DMS 273 treated with DMSO at 0.1 percent for 48 hours (cell line): ENCODE measurements at places on chromosomes 13 and 19.

DNA sequence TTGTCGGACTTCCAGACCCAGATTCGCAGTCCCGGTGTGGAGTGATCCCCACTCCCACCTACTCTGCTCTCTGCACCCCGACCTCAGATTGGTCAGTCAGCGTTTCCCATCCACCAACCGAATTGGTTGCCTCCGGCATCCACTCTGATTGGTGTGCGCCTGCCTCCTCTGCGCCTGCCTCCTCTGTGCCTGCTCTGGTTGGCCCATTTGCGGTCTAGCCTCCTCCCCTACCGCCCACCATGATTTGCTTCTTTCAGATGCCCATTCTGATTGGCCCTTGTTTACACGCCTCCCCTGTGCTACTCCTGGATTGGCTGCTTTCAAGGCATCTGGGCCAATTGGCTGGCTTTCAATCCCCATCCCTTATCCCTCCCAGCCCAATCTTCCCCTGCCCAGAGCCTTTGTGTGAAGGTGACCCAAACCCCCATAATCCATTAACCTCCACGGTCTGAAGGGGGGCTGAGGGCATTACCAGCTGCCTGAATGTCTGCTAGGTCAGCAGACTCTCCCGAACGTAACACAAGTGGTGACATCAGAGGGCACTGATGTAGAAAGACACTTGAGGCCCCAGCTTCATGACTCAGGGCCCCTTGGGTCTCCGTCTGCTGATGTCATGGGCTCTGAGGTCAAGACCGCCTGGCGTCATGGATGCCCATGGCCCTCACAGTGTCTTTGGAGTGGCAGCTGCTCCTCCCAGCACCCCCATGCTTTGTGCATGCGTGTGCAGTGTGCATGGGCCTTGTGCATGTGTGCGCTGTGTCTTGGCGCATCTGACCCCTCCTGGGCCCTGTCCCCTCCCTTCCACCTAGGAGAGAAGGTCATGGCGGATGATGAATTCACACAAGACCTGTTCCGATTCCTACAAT lies 80.4 kb downstream of the MAP4K1 start:
- no peak for DNase-seq

- DNase-seq: peak; percentile 55
Observed at GRCh38 chr19:38731654-38732301, 12.5 kb downstream of the CAPN12 start.

DNA sequence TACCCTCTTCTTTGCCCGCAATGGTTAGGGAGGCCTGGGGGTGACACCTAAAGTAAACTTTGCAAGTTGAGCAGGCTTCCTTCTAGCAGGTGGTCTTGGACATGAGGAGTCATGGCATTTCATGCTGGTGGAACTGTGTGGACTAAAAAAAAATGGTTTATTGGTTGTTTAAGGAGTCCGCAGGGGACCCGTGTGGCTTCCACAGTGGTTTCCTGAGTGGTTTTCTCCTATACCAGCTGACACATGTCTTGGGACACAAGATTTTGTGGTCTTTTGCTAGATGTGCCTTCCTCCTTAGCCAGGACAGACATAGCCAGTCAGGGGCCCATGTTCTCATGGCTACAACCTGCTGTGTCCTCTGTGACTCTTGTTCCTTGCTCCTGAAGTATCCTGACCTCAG lies 1.5 kb downstream of the ZNF543 start:
- no peak for DNase-seq

DNA sequence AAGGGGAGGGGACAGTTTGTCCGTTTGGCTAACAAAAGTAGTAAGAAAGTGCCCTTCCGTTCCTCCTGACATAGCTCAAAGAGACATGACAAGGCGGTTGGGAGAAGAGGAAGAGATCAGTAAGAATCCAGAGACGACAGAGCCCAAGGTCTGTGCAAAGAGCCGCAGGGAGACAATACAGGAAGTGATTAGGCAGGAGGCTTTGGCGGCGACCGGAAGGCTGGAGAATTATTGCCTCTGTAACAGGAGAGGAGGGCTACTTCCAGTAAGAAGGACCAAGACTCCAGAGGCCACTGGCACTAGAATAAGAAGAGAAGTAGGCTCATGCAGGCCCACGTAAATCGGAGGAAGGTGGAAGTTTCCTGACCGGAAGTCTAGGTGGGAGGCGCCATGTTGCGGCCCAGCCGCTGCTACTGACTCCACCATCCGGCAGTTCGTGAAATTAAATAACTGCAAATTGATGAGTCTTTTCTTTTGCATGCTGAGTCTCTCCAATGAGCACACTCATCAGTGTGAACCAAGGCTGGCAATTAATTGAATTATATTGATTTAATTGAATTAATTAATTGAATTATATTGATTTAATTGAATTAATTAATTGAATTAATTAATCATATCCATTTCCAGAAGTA lies 9.9 kb downstream of the RFX2 start:
- DNase-seq: no peak

DNA sequence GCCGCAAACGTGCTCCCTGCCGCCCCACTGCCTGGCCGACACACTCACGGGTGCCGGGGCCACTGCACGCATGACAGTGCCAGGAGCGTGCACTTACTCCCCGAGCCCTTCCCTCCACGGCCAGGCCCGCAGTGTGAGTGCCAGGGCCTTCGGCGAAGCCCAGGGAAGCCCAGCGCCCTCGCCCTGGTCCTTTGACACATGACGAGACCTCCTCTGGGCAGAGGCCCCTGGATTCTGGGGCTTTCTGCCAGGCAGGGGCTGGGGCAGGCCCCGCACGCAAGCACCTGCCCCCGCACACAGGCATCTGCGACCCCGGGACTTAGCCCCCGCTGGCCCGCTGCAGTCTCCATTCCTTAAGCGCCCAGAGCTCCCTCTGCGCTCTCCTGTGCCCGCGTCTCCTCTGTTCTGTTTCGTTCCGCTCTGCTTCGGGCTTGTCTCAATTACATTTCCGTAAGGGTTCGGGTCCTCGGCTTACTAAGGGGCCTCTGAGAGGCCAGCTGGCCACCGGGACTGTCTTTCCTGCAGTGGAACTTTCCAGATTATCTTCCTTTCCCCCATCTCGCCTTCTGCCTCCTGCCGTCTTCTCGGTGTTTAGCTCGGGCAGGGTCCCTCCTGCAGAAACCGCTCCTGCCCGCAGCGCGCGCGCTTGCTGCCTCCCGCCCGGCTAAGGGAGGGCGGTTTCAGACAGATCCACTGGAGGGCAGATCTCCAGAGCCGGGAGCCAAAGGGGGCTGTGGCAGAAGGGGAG lies 98.8 kb downstream of the ING1 start:
- DNase-seq: no peak

DNA sequence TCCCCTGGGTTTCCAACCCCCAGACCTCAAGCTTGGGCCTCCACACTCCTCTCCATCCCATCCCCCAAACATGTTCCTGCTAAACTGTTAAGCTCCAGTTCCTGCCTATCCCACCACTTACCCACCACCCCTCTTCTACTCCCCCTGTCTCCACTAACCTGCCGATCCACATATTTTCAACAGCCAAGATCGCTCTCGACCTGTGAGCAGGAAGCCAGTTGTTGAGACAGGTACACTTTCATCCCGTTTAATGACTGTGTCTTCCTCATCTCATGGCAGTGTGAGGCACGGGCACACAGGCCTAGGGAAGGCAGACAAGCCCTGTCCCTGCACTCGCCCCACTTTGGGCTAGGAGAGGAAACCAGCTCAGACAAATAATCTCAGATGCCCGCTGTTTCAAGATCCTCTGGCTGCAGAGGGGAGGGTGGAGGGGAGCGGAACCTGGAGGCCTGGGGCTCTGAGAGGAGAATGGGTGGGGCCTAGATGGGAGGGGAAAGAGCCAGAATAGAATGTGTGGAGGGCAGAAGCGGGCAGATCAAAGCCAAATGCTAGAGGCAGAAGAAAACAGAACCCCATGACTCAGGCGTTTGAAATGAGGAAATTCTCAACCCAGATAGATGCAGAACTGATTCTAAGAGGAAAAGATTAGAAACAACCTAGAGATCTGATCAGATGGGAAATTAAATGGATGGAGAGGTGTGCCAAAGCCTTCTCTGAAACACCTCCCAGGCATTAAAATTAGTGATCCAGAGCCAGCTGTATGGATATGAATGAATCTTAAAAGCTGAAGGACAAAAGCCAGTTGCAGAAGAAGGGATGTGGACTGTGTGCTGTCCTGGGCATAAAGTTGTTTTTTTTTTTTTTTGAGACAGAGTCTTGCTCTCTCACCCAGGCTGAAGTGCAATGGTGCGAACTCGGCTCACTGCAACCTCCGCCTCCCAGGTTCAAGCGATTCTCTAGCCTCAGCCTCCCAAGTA lies 16.9 kb upstream of the CYP2S1 start:
- DNase-seq: no peak

GRCh38 chr13:50080203-50080910 lies 65.1 kb downstream of the KCNRG start:
- DNase-seq: no peak

DNA sequence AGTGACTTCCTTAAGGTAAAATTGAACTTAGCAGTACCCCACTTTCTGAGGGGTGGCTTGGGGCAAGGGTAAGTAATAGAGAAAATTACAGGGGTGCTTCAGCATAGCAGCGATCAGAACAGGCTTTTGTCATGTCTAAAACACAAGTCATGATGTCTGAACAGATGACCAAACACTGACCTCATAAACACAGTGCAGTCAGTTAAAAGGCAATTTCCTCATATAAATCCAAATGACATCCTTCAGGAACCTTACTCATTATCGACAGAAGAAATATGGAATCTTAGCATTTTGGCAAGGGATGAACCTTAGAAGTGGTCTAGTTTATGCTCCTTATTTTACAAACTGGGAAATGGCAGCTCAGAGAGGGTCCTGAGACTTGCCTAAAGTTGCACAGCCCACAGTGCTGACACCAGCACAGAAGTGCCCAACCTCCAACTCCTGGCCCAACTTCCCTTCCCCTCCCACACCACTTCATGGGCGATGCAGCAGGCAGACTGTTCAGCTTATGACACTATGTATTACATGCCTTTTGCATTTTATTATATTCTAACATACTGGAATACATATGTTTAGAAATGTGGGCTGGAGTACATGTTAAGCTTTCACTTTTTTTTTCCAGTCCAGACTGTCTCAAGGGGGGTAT lies 3.6 kb downstream of the GJA3 start:
- no peak for DNase-seq

DNA sequence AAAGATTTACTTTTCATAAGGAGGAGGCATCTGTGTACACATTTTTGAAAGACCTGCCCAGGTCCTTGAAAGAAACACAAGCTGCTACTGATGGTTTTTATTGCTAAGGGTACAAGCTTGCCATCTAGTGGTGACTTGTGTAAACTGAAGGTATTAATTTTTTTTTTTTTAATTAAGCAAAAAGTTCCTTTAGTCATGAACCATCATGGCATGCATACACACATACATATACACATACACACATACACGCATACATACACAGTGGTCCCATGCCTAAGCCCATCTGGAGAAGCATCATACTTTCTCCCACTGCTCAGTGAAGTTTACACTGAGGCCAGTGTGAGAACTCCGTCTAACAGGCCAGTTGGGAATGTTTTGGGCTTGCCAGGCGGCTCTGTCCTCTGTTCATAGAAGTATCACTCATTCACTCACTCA lies 312.5 kb downstream of the DCLK1 start:
- DNase-seq: no peak

GRCh38 chr19:56566904-56567273 lies 379 bp upstream of the ZNF470 start:
- peak; percentile 13 for DNase-seq

- no peak for DNase-seq
Observed at GRCh38 chr19:32349724-32350470, 4.5 kb downstream of the ZNF507 start.

- DNase-seq: no peak
Observed at GRCh38 chr13:72342364-72342763, 385.1 kb downstream of the MZT1 start.

DNA sequence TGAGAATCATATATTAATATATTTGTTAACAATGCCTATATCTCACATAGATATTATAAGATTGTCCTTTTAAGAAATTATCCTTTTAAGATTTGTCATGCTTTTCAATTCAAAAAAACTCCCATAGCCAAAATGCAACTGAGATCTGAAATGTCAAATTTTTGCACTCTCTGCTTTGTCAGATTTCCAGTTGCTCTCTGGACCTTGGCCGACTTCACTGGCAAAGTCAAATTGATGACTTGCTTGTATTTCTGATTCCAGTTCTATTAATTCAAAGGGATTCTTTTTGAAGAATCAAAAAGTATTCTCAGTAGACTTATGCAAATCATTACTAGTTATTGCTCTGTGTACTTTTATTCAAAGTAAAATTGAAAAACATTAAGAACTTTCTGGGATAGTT lies 101.2 kb upstream of the SCEL start:
- no peak for DNase-seq

DNA sequence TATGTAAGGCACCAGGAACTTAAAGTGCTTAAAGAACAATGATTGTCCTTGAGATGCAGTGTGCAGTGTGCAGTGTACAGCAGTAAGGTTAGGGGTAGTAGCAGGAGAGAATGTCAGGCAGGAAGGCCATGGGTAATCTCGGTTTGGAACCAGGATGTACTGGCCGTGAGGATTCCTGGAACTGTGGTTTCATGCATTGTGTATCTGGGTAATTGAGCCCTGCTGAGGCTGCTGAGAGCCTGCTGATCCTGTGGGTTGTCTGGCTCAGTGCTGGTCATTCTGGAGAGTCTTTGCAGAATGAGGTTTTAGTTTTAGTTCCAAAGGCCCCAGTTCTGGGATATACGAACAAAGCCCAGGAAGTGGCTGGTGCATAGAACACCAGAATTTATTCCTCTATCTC lies 71.0 kb downstream of the ZNF568 start:
- no peak for DNase-seq

GRCh38 chr19:30978639-30979038 lies 370.6 kb downstream of the TSHZ3 start:
- DNase-seq: no peak

DNA sequence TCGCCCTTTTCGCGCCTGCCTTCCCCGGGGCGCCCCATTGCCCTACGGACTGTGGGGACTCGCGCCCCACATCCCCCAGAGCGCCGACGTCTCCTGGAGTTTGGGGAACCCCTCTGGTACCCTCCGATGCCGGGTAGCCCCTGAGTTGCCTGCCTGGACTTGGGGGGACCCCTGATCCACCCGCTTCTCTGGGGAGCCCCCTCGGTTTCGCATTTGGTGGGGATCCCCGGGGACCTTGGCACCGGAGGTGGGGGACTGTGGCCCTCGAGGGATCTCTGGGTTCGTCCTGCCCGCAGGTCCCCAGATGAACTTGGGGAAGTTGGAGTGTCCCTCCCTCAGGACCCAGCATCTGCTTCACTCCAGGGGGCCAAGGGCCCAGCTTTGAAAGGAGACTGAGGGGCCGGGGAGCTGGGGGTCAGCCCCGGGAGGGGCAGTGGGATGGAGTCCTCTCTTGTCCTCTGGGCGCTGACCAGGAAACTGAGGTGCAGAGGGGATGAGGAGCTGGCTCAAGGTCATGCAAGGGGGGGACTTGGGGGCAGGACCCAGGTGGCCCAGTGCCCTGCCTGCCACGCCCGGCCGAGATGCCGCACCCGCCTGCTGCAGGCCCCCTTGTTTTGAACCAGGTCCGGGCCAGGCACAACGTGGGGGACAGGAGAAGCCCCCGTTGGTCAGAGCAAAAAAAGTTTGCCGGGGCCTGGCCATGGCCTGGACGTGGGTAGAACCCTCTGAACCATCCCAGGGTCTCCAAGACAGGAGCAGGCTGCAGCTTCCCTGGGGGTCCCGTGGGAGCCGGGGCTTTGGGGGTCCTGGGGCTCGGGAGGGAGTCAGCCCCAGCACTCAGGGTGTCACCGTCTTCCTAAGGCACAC lies 1.0 kb downstream of the EFNA2 start:
- DNase-seq: no peak

GRCh38 chr13:62997696-62998095 lies 1582.0 kb upstream of the PCDH20 start:
- no peak for DNase-seq

- DNase-seq: no peak
Observed at GRCh38 chr13:99994638-99995020, 13.0 kb downstream of the ZIC2 start.

GRCh38 chr19:43780706-43781525 lies at the start of gene KCNN4:
Gene KCNN4 (minus strand): TSS chr19:43780973. CDS start chr19:43780861, 112 bp downstream.
- DNase-seq: no peak
